ENCODE measurements at places on chromosomes 13 and 19. TPM values are rescaled to one million over a fixed set of nuclear protein-coding genes. Genes with fewer than 3 reads are reported as not detected.

GRCh38 chr19:29491491-29491890 lies 34.3 kb upstream of the VSTM2B start:
- no peak for DNase-seq
- H3K27ac ChIP-seq, result no peak overlapping the region
- H3K27me3 ChIP-seq, result peaks cover 25% of the 10 kb centered on the region

GRCh38 chr13:71634602-71635443 lies 232.2 kb downstream of the DACH1 start:
- DNase-seq, result no peak
- no peak overlapping the region for H3K27ac ChIP-seq
- no peak overlapping the region for H3K4me3 ChIP-seq
- H3K36me3 ChIP-seq, result no peaks in the 10 kb centered on the region
- H3K27me3 ChIP-seq, result no peaks in the 10 kb centered on the region

DNA sequence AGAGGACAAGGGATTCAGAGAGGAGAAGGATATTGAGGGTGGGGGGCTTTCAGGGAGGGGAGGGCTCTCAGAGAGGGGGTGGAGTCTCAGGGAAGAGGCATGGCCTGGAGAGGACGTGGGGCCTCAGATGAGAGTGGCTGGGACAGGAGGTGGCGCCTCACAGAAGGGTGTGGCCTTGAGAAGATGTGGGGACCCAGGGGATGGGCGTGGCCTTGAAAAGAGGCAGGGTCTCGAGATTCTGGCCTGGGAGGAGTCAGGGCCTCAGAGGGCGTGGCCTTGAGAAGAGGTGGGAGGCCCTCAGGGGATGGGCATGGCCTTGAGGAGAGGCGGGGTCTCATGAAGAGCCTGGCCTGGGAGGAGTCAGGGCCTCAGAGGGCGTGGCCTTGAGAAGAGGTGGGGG lies 23.7 kb upstream of the TNFSF14 start:
- no peaks in the 10 kb centered on the region for H3K27me3 ChIP-seq
- peaks cover 9% of the 10 kb centered on the region for H3K4me1 ChIP-seq
- DNase-seq, result no peak
- H3K36me3 ChIP-seq, result no peaks in the 10 kb centered on the region
- H3K27ac ChIP-seq, result no peak overlapping the region
- no peak overlapping the region for H3K4me3 ChIP-seq

Gene FAM98C
- 31.9 TPM for total RNA-seq
